ENCODE measurements at places on chromosomes 13 and 19. TPM values are rescaled to one million over a fixed set of nuclear protein-coding genes. Genes with fewer than 3 reads are reported as not detected.

Gene LYPD3
- polyA plus RNA-seq: 0.67 TPM

Gene GNG14
- not detected for polyA plus RNA-seq

- no peak for DNase-seq
Observed at GRCh38 chr19:21921691-21922180, 85.8 kb upstream of the ZNF43 start.

DNA sequence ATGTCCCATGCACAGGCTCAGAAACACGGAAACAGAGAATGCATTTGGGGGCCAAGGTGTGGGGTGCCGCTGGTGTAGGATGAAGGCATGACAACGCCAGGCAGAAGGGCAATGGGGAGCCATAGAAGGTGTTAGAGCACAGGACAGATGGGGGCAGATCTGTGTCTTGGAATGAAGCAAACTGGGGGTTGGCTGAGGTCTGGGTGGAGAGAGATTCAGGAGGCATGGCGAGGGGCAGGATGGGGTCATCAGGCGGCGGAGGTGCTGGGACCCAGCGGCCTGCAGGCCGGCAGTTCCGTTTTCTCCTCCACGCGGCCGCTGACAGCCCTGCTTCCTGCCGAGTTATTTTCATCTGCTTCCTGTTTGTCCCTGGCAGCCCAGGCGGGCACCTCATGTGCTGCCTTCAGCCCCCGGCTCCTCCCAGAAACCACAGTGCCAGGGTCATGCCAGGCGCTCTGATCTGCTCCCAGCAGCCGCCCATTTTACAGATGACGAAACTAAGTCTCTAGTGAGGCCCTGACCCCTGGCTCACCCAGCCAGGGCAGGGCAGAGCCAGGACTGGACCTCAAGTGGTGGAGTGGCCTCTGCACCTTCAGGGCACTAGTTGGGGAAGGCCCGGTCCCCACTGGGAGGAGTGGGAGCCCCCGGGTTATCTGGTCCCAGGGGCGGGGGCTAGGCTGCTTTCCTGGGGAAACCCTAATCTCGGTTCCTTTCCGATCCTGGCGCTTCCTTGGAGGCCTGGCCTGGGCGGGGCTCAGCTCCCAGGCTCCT is 2.2 kb downstream of the ARHGAP45 start:
- no peak for DNase-seq

GRCh38 chr13:103945836-103946235 is 879.6 kb upstream of the SLC10A2 start:
- peak; percentile 38 for DNase-seq

- no peak for DNase-seq
Observed at GRCh38 chr13:37870489-37870845, 895 bp upstream of the TRPC4 start.

- DNase-seq: no peak
Observed at GRCh38 chr13:32993145-32993544, 23.1 kb upstream of the KL start.

Gene LAMP1
- polyA plus RNA-seq: 79.0 TPM

GRCh38 chr13:71632721-71633120 is 234.3 kb downstream of the DACH1 start:
- no peak for DNase-seq

DNA sequence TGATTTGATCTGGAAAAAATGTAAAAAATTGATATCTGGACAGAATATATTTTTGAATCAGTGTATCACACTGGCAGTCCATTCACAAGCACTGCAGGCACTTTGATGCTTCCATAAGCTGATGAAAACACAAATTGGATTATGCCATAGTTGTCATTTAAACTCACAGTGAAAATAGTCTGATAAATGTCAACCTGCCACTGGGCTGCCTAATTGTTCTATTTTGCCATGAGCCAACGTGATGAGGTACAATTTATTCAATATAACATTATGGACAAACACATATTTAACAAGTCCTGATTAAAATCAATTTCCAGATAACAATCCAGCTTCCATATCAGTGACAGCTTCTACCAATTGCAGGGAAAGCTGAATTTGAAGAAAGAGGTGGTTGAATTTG is 1244.9 kb downstream of the EFNB2 start:
- DNase-seq: no peak

- DNase-seq: no peak
Observed at GRCh38 chr13:83168590-83168989, 713.7 kb downstream of the SLITRK1 start.

DNA sequence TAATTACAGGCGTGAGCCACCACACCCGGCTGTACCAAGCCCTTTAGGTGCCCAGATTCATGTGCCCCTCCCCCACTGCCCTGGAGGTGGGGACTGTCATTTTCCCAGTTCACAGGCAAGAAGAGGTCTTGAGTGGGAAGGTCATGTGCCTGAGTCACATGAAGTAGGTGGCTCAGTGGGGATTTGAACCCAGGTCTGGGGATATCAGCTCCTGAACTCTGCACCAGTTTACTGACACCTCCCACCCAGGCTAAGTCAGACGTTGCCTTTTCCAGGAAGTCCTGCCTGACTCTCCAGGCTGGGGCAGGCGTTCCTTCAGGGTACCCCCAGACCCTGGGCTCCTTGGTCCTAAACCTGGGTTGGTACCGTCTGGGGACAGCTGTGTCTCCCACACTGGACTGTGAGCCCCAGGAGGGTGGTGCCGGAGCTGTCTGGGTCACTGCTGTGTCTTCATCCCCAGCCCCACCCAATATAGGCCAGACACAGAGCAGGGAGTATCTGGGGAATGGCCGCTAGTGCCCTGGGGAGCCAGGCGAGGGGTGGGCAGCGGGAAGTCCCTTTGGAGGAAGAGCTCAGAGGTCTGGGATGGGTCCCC is 8.6 kb downstream of the VASP start:
- DNase-seq: no peak

DNA sequence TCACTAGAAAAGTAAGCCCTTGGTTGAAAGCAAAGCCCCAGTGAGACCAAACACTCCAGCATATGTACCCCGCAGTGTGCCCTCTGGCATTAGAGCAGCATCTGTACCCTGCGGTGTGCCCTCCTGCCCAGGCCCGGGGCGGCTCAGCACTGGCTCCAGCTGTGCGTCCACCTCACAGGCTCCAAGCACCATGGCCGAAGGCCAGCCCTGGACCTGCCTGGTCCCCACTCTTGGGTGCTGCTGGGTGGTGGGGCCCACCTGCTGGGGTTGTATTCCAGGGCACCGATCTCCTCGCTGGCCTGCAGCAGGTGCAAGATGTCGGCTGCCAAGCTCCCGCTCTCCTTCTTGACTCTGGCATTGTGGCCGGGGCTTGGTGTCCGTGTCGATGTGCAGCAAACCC is 230.2 kb downstream of the TUBA3C start:
- no peak for DNase-seq

DNA sequence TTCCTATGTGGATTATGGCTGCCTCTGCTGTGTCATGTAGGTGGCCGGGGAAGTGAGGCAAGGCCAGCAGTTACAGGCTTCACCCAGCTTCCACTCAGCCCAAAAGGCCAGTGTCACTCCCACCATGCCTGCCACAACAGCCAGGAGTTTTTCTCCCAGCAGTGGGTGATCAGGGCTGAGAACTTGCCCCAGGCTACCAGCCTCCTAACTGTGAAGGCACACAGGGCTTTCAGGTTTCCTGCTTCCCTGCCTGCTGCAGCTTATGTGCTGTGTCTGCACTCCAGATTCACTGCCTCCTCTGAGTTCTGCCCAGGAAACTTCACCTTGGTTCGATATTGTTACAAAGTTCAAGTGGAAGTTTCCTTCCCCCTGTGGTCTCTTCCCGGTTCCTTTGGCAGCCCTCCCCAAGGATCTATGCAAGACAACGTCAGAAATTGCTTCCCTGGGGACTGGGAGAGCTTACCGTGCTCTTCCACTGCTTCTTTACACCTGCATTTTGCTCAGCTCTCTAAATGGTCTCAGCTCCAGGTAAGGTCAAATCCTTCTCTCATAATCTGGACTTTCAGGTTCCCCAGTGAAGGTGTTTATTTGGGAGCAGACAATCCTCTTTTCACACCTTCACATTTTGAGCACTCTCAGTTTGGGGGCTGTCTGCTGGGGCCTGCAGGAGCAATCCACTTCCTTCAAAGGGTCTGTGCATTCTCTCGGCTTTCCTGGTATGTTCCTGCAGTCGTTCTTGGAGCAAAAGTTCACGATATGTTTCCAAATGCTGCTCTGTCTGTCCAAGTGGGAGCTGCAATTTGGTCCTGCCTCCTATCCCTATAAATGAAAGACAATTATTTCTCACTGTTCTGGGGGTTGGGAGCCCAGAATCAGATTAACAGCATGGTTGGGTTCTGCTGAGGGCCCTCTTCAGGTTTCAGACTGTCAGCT is 1730.1 kb upstream of the PRR20A start:
- no peak for DNase-seq

DNA sequence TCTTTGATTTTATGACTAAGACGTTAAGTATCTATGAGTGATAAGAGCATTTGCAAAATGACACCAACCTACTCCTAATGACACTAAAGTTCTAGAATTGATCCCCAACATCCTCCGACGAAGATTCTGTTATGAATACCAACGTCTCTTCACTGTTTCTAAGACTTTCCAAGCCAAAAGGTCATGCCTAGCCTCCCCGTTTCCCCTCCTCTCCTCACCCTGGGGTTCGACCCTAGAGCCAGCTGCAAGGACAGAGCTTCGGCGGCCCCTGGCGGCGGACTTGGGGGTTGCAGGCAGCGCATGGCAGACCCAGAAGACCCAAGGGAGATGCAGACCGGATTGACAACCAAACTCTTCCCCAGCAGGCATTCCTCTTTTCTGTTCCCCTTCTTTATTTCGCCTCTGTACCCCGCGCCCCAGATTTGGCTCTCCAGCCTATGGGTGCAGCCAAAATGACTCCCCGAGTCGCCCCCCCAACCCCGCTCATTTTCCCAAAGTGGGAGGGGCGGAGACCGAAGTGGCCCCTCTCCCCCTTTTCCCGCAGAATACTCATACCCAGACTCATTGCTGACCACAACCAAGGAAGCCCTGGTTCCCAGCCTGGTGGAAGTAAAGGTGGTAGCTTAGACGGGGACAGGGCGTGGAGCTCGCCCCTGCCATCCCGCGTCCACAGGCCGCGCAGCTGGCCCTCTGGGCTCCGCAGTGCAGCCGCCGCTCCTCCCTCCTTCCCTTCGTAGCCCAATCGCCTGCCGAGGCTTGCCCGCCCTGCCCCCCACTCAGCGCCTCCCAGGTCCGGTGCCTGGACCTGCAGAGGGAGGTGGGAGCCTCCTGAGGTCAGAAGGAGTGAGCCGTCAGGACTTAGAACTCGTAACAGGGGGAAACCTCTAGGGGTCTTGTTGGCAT is 4.1 kb upstream of the EML2 start:
- no peak for DNase-seq

- DNase-seq: no peak
Observed at GRCh38 chr19:3555653-3556422, 1.5 kb downstream of the MFSD12 start.

Gene RHPN2
- polyA plus RNA-seq: 2.1 TPM

Gene C19orf38
- polyA plus RNA-seq: 3.0 TPM

Gene LRRC25
- polyA plus RNA-seq: 1.6 TPM

Gene BCAM
- 201 TPM for polyA plus RNA-seq

Gene ZNF844
- 10.0 TPM for polyA plus RNA-seq

DNA sequence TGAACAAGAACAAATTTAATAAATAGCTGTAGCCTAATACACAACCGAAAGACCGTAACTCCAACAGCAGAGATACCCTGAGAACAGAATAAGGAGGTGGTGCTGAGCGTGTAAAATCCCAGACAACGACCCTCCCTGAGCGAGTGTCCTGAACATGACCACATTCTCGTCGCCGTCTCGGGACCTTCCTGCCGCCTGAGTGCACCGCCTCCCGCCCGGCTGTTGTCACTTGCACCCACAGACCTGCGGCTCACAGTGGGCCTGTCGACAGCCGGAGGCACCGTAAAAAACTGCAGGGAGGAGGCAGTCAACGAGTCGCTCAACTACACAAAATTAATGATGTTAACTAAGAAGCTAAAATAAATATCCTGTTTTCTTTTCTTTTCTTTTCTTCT is 35.8 kb upstream of the GRTP1 start:
- DNase-seq: no peak

Gene C1QTNF9B
- polyA plus RNA-seq: 2.0 TPM

GRCh38 chr13:52749419-52749818 is 9.8 kb upstream of the CNMD start:
- no peak for DNase-seq

Measured in forelimb muscle (tissue), 1 donor.